ENCODE measurements at places on chromosomes 12 and 14.

DNA sequence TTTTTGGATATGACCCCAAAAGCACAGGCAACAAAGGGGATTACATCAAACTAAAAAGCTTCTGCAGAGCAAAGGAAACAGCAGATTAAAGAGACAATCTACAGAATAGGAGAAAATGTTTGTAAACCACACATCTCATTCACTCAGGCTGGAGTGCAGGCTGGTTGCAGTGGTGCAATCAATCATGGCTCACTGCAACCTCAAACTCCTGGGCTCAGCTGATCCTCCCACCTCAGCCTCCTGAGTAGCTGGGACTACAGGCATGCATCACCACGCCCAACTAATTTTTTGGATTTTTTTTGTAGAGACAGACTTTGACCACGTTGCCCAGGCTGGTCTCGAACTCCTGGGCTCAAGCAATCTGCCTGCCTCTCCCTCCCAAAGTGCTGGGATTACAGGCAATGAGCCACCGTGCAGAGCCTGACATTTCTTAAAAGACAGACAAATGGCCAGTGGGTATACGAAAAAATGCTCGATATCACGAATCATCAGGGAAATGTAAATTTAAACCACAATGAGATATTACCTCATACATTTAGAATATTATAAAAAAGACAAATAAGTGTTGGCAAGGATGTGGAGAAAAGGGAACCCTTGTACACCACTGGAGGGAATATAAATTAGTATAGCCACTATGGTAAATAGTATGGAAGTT is 9.8 kb downstream of the NCKAP5L start:
- no peak for DNase-seq

DNA sequence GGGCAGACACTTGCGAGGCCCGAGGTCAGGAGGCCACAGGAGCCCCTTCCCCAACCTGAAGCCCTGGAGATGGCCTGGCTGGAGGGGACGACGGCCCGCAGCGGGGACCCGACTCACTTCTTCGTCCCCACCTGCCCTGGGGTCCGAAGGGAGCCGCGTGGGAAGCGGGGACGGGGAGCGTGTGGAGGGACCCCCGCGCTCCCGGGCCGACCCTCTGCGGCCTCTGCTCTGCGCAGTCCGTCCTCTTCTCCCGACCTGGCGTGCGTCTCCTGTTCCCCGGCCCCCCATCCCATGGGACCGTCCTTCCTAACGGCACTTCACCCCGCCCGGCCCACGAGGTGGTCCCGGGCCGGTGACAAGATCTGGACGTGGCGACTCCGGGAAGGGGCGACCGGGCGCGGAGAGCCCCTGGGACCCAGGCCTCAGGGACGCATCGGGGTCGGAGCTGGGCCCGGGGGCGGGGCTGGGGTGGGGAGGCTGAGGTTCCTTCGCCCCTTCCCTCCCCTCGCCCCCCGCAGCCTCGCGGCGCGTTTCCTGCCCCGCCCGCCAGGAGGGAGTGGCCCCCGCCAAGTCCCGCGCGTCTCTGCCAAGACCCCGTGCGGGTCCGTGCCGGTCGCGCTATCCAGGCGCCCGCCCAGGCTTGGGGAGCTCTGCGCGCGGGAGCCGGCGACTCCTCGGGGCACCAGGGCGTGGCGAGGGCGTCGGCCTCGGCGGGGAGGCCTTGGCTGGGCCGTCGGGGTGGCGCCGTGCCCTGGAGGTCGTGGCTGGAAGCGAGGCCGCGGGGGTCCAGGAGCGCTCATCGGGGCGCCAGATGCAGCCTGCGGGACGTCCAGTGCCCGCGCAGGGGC is 97.1 kb downstream of the TNFAIP2 start:
- DNase-seq: peak; percentile 55

DNA sequence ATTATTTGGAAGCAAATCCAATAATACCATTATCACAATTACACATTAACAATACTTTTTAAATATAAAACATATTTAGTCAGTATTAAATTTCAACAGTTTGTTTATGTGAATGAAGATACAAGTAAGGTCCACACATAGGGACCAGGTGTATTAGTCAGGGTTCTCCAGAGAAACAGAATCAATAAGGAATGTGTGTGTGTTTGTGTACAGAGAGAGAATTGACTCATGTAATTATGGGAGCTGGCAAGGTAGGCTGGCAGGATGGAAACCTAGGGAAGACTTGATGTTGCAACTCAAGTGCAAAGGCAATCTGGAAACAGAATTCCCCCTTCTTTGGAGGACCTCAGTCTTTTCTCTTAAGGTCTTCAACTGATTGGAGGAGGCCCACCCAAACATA is 123.2 kb upstream of the OTX2 start:
- no peak for DNase-seq

- DNase-seq: no peak
Observed at GRCh38 chr12:131397493-131398181, 313.3 kb upstream of the SFSWAP start.

- peak; percentile 94 for DNase-seq
Observed at GRCh38 chr12:109462868-109463692, 14.0 kb downstream of the KCTD10 start.

- no peak for DNase-seq
Observed at GRCh38 chr12:105740369-105740768, 398.4 kb downstream of the NUAK1 start.

DNA sequence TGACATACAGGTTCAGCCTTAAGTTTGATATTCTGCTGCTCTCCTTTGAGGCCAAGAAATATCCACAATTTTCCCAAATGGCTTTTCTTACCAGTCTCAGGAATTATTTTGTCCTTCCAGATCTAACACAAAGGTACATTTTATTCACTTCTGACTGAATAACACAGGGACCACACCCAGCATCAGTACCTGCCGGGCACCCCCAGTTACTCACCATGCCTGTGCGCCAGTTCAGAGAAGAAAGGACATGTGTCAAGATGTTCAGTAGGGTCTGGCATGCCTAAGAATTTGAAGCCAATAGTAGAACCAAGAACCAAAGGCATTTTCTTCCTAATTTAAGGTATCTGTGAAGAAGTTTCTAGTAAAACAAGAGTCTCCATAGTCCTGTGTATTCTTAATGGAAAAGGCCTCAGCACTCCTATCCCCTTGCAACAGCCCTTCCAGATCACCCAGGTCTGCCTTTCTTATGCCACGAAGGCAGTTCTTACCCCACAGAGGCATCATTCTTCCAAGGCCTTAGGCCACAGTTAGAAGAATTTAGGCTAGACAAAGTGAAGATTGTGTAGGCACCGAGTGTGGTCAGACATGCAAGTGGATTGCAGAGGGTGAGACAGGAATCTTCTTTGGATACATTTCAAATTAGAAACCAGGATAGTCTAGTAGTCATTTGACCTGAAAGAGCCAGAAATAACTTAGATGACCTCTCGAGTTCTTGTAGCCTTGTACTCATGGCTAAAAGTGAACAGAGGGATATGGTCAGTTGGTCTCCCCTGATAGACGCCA is 140.1 kb upstream of the HIF1A start:
- DNase-seq: no peak

DNA sequence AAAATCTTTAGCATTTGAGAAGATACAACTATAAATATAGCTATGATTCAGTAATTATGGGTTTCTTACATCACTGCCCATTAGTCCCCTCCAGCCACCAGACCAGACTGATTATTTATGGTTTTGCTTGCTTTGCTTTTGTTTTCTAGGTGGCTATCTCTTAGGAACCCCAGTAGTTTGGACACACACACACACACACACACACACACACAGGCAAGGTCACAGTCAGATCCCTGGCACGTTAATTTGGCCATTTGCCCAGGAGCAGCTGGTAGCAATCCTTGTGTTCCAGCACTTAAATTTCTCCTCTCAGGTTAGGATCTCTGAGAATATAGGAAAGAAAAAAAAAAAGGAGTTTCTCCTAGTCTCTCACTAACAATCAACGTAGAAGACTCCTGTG is 90.2 kb upstream of the RESF1 start:
- no peak for DNase-seq

DNA sequence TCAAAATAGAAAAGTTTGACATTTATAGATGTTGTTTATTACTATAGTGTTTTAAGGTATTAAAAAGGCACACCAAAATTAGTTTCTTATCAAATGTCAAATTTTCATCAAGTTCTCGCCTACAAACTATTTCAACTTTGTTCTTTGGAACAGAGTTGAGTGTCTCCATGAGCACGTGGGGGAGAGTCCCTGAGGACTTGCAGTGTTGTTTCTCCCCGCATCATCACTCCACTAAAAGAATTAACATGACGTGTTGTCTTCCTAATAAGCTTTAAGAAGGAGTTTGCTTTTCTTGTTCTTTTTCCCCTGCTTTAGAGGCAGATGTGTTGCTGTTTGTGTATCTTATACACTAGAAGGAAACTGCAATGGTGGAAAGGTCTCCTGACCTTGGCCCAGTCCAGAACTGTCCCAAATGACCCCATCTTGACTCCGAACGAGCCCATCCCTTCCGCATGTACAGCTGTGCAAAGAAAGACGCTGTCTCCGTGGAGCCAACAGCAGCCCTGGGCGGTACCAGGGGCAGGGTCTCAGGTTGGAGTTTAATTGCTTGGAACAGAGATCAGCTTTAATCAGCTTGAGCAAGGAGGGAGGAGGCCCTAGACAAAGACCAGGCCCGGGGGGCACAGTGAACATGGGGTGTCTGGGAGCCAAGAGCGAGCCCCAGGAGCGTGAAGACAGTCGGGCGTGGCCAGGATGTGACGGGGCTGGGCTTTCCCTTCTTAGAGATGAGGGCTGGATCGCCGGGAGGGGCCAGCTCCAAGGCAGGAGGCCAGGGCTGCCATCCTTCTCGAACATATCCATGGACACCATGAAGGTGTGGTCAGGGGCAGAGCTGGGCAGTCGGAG is 215.4 kb upstream of the RTL1 start:
- no peak for DNase-seq

GRCh38 chr14:104385111-104385510 is 194.5 kb upstream of the C14orf180 start:
- DNase-seq: peak; percentile 11

DNA sequence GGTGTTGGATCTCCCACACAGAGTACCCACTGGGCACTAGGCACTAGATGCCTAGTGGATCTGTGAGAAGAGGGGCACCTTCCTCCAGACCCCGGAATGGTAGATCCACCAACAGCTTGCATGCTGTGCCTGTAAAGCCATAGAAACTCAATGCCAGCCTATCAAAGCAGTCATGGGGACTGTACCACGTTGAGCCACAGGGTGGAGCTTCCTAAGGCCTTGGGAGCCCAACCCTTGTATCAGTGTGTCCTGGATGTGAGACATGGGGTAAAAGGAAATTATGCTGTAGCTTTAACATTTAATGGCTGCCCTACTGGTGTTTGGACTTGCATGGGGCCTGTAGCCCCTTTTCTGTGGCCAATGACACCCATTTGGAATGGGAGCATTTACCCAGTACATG is 1024.9 kb downstream of the TMEM121 start:
- DNase-seq: no peak

- no peak for DNase-seq
Observed at GRCh38 chr12:42760550-42760949, 171.0 kb upstream of the PRICKLE1 start.

- DNase-seq: no peak
Observed at GRCh38 chr12:40502322-40502721, 189.9 kb upstream of the CNTN1 start.

DNA sequence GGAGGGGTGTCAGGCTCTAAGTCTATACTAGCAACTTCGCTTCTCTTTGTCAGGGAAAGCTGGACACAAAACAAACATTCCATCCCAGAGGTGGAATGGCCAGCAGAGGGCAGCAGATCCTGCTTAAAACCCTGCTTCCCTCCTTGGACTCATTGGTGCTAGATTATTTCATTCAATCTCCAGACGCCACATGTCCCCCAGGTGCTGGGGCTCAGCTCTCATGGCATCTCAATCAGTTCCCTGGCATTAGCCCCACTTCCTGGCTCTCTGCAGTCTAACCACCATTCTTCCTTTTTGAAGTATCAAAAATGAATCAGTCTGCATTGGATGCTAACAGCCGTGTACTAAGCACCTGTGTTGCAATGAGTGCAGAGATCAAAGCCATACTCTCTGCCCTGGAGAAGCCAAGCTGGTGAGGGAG is 8.1 kb upstream of the PPP1R1A start:
- peak; percentile 80 for DNase-seq

GRCh38 chr12:112964067-112964670 is 14.2 kb upstream of the OAS2 start:
- no peak for DNase-seq

- no peak for DNase-seq
Observed at GRCh38 chr12:48788524-48788853, 400 bp downstream of the ADCY6 start.

- no peak for DNase-seq
Observed at GRCh38 chr14:99807413-99808153, 14.4 kb downstream of the EML1 start.

DNA sequence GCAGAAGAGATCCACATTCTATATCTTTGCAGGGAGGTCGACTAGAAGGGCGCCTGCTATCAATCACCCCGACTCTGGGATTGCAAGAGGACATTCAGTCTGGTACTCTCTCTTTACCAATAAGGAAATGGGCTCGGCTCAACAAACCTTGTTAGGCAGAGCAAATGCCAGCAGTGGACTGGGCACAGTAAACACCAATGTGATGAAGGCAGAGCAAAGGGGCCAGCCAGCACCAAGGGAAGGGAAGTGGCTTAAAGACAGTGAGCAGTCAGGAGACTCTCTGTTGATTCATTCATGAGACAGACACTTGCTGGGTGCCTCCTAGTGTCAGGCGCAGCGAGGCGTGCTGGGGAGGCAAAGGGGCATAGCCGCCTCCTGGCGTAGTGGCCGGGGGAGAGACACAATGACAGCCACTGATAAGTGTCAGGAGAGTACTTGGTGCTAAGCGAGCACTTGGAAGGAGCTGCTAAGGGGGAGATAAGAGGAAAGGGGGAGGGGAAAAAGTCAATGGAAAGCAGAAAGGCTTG is 34.1 kb downstream of the TMCC3 start:
- DNase-seq: no peak

- no peak for DNase-seq
Observed at GRCh38 chr14:36791402-36791801, 129.7 kb downstream of the PAX9 start.

GRCh38 chr14:53306267-53306721 is 153.2 kb upstream of the DDHD1 start:
- DNase-seq: peak; percentile 88

- DNase-seq: no peak
Observed at GRCh38 chr12:18158774-18159557, 69.0 kb upstream of the RERGL start.

GRCh38 chr14:54653712-54654469 is 87.0 kb downstream of the SAMD4A start:
- DNase-seq: no peak

GRCh38 chr12:109764123-109764522 is 50.5 kb downstream of the FAM222A start:
- no peak for DNase-seq

DNA sequence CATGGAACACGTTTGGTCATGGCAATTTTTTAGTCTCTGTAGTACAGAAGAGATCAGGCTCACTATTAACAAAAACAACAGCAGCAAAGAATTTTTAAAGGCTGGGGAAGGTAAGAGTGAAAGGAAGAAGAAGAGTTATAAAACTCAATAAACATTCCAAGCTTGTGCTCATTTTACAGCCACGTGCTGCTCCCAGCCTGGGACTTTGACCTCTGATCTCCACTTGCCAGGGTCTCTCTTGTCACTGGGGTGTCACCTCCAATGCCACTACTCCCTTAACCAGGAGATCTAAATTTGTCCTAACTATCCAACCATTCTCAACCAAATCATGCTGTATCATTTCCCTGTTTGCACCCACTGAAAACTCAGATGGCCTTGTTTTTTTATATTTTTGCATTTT is 605.1 kb downstream of the VRK1 start:
- no peak for DNase-seq

- DNase-seq: no peak
Observed at GRCh38 chr14:61625165-61625564, 70.1 kb upstream of the HIF1A start.

GRCh38 chr14:75249958-75250336 is 28.7 kb upstream of the FOS start:
- DNase-seq: no peak
